ENCODE measurements at places on chromosomes 4 and X.

GRCh38 chr4:184279496-184280061, 61.9 kb upstream of the ENPP6 start:
- DNase-seq = no peak

DNA sequence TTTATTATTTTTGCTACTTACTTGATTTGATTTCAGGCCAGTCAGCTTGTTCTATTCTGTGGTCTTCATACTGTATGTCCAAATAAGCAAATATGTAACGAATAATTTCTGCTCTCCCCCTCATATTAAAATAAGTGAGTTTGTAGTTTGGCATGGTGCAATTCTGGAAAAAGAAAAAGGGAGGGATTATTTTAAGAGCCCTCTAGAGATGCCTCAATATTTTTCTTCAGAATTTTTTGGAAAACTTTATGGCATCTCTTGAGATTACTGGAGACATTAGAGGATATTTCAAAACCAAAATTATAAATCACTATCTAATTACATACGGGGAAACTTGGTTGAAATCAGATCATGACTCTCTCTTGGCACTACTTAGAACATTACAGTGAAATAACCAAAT, 8.2 kb downstream of the HPGDS start:
- DNase-seq = no peak

DNA sequence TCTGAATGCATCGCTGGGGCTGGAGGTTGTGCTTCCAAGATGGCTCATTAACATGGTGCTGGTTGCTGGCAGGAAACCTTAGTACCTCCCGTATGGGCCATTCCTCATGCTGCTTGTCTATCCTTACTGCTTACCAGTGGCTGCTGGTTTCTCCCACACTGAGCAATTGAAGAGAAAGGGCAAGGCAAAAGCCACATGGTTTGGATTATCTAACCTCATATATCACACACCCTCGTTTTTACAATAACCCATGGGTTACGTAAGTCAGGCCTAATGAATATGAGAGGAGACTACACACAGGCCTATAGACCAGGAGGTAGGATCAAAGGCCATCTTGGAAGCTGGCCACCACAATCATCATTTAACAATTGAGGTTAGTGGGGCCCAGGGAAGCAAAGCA, 141.8 kb upstream of the EDNRA start:
- no peak for DNase-seq

DNA sequence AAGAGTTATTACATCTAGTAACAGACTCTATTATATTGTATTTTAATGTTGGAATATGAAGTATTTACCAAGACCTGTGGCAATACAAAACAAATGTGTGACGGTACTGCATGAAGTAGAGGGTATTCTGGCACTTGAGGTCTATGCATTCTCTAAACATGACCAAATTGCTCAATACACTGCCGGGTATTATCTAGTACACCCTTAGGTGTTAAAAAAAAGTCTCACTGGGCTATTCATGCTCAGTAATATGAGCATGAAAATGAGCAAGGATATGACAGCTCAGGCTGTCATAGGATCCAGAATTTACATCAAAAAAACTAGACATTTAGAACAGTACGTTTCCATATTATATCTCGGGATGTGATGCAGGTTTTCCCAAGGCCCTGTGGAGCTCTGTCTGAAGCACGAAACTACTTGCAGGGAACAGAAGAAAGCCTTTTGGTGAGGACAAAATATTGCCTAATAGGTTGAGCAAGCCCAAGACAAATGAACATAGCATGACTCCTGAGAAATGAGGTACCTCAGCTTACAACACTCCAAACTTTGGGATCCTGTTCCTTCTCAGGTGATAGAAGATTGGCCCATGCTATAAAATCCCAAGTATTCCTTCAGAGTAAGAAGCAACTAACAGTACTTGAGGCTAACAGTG, 74.1 kb upstream of the MAOA start:
- DNase-seq = no peak

GRCh38 chrX:121150217-121150616, 102.8 kb downstream of the GLUD2 start:
- no peak for DNase-seq

- DNase-seq = no peak
Measured at GRCh38 chrX:47523713-47524166, 37.3 kb upstream of the ARAF start.

GRCh38 chr4:70426789-70427188, 29.0 kb downstream of the OPRPN start:
- no peak for DNase-seq

- no peak for DNase-seq
Measured at GRCh38 chrX:97119474-97120109, 235.9 kb downstream of the RPA4 start.

Measured in Jurkat, Clone E6-1 (cell line).